ENCODE measurements at places on chromosomes 1 and 21.

DNA sequence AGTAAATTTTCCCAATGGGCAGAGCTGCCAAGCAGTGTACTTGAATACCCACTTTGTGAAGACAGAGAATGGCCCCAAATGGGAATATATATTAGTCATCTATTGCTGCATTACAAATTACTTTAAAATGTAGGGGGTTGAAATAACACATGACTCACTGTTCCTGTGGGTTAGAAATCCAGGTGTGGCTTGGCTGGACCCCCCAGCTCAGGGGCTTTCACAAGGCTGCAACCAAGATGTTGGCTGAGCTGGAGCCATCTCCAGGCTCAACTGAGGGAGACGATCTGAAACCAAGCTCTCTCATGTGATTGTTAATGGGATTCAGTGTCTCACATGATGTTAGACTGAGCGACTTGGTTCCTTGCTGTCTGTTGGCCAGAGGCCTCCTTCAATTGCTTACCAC is 33.4 kb upstream of the ARHGAP29 start:
- no peak for DNase-seq

GRCh38 chr1:201320168-201320788 is 37.0 kb downstream of the PKP1 start:
- no peak for DNase-seq

DNA sequence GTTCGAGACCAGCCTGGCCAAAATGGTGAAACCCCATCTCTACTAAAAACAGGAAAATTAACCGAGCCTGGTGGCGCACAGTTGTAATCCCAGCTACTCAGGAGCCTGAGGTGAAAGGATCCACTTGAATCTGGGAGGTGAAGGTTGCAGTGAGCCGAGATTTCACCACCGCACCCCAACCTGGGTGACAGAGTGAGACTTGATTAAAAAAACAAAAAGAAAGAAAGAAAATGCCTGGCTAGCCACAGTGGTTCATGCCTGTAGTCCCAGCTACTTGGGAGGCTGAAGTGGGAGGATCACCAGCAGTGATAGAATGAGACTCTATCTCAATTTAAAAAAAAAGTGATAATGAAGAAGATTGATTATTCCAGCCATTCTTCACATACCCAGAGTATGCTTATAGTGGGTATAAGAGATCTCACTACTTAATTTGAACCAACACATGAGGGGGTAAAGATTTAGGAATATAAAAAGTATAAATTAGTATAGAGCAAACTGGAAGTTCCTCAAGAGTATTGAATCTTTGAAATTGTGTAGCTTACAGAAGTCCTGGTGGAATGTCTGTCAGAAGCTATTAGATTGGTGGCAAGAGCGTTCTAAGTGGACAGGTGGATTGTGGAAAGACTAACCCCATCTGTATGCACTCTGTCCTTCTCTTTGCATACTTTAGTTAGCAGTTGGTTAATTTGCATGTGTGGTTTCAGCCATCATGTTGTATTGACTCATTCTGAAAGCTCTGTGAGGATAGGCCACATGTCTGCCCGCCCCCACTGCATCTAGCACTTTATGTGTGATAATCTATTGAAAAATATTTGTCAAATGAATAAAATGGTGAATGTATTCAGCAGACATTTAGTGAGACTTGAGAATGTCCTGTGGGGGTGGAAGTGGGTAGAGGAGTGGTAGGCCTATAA is 25.0 kb downstream of the RLF start:
- peak; percentile 47 for DNase-seq

- no peak for DNase-seq
Measured at GRCh38 chr1:29380532-29380931, 144.2 kb downstream of the PTPRU start.

- DNase-seq, result no peak
Measured at GRCh38 chr1:89576013-89576412, 51.4 kb downstream of the LRRC8B start.

DNA sequence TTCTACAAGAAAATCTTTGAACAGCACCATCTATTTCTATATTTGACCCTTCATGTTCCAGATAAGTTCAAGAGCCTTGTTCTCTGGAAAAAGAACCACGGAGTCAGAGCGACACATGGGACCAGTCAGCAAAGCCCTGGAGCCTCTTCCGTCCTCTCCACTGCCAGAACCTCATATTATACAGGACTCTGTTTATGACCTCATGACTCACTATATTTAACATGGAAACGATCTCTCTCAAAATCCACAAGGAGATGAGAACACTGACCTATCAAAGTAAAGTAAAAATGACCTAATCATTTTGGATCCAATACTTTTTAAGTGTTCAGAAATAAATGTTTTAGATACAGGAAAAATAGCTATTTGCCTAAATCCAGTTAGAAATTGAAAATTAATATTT is 124.6 kb upstream of the KRTAP19-8 start:
- DNase-seq, result no peak

- no peak for DNase-seq
Measured at GRCh38 chr1:212944229-212944901, 6.0 kb upstream of the VASH2 start.

- no peak for DNase-seq
Measured at GRCh38 chr1:71428029-71428428, 347.2 kb upstream of the ZRANB2 start.

- no peak for DNase-seq
Measured at GRCh38 chr1:54567961-54568360, 19.9 kb downstream of the ACOT11 start.

GRCh38 chr1:190908691-190909090 is 431.0 kb upstream of the BRINP3 start:
- no peak for DNase-seq

- DNase-seq, result no peak
Measured at GRCh38 chr1:103561643-103562395, 9.6 kb upstream of the AMY2B start.

GRCh38 chr1:199247891-199248290 is 609.1 kb downstream of the PTPRC start:
- no peak for DNase-seq

DNA sequence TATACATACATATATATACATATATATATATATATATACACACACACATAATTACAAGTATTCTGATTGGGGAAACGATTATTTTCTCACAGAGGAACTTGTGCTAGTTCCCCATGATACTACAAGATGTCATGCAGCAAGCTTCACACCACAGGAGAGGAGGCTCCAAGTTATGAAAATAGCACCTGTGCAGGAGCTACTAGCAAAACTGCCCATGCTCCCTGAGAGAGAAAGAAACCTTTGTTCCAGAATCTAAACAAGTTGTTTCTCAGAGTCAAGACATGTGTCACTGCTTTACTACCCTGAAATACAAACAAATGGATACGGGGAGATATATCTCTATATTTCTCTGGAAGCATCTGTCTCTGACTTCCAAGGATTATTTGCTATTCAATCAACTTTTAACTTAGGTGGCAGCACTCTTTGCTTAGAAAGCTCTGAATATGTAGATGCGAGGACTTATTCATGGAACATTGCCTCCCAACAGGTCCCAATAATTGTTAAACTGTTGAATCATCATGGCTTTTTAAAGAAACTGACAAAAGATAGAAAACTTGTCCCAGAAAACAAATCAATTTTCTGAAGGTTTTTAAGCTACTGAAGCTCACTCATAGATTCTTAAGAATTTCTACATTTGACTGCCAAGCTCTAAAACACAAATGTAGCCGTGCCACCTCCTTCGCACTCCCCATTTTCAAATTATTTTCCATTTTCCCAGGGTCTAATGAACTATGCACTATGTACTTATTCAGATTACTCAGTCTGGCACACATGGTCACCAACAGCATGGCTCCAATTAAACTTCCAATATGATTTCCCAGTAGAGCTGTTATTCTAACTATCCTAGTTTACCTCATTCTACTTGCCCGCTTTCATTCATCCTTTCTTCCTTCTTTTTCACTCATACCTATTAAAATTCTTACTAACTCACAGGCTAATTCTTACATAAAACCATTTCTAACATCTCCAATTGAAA is 929.1 kb downstream of the LTN1 start:
- DNase-seq, result no peak

DNA sequence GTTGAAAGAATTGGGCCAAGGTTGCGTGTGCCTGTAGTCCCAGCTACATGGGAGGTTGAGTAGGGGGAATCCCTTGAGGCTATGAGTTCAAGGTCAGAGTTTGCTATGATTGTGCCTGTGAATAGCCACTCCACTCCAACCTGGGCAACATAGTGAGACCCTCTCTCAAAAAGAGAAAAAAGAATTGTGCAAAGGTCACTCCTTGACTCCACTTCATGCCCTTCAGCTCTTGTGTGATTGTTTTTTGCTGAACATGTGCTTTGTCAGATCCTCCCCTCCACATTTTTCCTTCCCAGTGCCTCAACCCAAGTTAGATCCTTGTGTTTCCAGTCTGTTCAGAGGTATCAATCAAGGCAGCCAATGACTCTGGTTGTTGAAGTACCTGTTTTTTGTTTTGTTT is 8.5 kb downstream of the TXNIP start:
- no peak for DNase-seq

GRCh38 chr1:153566414-153567371 is 1.0 kb upstream of the S100A2 start:
- peak; percentile 87 for DNase-seq

DNA sequence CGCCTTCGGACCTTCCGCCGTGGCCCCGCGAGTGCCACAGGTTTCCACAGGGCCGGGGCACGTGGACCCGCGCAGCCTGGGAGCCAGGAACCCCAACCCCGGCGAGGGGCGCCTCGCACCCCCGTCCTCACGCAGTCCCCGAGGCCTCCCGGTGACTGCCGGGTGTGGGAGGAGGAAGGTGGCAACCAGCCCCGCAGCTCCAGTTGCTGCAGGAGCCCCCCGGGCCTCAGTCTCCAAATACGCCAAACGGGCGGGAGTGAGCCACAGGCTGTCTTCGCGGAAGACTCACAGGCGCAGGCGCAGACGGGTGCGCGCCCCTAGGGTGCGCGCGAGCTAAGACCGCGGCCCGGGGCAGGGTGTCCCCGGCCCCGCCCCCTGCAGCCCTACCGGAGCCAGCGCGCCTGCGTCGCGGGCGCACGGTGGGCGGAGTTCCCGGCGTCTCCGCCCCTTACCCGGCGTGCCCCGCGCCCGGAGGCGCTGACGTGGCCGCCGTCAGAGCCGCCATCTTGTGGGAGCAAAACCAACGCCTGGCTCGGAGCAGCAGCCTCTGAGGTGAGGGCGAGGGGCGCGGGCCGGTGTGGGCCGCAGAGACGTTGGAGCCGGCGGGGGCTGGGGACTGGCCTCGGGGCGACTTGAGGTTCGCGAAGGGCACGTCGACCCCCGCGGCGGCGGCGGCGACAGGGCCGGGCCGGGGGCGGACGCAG is at the start of gene ARF1:
Gene ARF1, plus strand, starts transcription at position 495 of the 704 bp plus-strand sequence. CDS start 14,407 bp downstream, outside the sequence.
- DNase-seq, result peak; percentile 93

DNA sequence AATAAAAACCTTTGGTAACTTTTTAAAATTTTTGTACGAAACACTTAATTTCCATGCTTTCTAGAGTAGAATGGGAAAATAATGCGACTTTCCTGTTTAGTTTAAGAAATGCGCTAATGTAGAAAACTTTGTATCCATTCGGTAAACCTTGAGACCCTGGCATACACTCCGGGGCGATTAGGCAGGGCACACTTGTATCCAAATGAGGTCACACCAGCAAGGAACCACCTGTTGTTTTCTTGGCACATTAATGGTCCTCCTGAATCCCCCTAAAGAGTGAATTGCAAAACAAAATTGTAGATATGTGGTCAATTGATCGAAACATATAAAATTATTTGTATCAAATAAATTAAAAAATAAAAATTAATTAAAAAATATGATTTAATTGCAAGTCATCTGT is 25.2 kb downstream of the CHODL start:
- no peak for DNase-seq
